HS-5 (cell line): ENCODE measurements at places on chromosomes 1 and 21.

GRCh38 chr1:103160281-103160680 is 52.0 kb upstream of the COL11A1 start:
- peak; percentile 10 for DNase-seq

DNA sequence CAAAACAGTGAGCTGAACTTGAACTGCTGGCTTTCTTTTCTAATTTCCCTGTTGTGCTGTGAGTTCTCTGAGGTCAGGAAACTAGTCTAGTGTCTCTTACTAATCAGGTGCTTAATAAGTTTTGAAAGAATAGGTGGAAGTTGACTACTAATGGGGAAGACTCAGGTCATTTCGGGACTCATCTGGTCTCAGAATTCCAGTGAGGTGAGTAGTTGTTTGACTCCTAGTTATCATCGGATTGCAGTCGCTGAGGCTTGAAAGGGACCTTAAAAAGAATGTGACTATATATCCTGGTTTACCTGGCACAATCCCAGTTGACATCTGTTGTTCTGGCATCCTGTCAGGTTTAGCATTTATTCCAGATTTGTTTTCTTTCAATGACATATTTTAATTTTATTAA is 81.4 kb upstream of the SPAG17 start:
- peak; percentile 25 for DNase-seq

GRCh38 chr1:10498231-10498630 is 23.5 kb downstream of the PEX14 start:
- no peak for DNase-seq

GRCh38 chr1:201515062-201515750 is 8.3 kb upstream of the CSRP1 start:
- DNase-seq, result no peak

DNA sequence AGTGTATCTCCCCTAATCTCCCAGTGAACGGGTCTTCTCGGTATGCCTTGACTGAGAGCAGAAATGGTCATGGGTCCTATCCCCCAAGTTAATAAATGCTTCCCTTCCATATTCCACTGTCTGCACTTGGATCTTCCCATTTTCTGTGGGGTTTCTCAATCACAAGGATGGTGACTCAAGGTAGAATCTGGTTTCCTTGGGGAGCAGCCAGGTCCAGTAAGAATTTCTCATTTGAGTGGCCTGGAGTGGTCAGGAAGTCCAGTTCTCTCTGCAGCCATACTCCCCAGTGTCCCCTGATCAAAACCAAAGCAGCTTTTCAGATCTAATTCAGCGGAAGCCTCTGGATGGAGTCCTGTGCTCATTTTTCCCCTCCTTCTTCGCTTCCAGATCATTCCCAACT is 14.8 kb upstream of the SLC27A3 start:
- DNase-seq, result no peak

DNA sequence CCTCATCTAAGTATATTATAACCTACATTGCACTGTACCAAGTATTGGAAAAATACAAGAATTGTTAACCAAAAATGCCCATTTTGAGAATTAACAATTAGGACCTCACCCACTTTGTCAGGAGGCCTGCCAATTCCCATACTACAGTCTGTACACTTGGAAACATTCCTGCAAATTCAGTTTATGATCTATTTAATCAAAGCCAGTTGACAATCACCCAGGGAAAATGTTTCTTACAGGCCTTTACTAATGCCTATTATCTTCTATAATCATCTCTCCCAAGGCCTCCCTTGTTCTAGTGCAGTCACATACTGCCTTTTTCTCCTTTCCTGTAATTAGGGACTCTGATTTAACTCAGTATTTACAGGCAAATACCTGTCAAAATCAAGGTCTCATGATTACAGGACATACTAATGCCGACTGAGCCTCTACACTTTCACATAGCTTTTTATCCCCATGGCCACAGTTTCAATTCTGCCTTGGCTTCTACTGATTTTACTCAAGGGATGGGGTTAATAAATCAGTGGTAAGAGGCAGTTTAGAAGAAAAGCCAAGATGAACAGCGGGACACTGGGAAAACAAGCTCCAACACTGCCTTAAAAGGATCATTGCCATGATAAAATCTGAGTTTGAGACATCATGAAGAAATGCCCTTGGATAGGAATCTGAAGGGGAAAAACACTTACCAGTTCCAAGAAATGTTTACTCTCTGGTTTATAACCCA is 338.7 kb downstream of the VAV3 start:
- no peak for DNase-seq

DNA sequence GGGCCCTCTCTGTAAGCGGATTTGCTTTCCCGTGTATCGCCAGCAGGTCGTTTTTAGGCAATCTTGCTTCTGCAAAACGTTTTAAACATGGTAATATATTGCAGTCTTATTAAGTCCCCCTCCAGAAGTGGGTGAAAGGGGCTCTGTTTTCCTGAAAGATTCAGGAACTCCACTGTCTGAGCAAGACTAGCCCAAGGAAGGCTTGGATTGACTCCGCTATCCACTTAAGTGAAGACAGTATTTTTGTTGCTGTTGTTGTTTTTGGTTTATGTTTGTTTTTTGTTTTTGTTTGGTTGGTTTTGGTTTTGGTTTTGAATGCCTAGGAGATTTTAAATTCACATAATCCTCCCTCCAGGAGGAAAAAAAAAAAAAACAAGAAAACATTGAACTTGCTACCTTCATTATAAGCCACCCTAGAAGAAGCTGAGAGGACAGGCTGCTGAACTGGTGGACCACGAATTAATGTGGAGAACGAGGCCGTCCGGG is 29.1 kb upstream of the NFIA start:
- DNase-seq, result no peak

DNA sequence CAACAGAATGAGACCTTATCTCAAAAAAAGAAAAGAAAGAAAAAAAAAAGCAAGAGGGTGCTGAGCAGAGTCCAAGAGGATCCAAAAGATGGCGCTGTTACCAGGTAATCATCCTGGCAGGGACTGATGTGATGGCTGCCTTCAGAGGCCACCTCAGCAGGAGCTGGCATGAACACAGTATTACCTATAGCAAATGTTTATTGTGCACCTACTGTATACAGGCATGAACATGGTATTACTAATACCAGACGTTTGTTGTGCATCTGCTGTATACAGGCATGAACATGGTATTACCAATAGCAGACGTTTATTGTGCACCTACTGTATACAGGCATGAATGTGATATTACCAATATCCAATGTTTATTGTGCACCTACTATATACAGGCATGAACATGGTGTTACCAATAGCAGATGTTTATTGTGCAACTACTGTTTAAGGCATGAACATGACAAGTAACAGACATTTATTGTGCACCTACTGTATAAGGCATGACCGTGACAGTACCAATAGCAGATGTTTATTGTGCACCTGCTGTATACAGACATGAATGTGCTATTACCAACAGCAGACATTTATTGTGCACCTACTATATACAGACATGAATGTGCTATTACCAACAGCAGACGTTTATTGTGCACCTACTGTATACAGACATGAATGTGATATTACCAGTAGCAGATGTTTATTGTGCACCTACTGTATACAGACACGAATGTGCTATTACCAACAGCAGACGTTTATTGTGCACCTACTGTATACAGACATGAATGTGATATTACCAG is 115.1 kb upstream of the TMEM51 start:
- no peak for DNase-seq

GRCh38 chr1:115291741-115292140 is 46.3 kb downstream of the NGF start:
- no peak for DNase-seq

GRCh38 chr21:38436341-38436740 is 61.9 kb downstream of the ERG start:
- DNase-seq, result no peak

- no peak for DNase-seq
These were observed 35.7 kb downstream of the ETS2 start for GRCh38 chr21:38841472-38841871.
